ENCODE measurements at places on chromosomes 13 and 19. TPM values are rescaled to one million over a fixed set of nuclear protein-coding genes. Genes with fewer than 3 reads are reported as not detected.

The ADGRE1 gene
- 0.24 TPM for polyA plus RNA-seq

The KLF5 gene
- 19.1 TPM for polyA plus RNA-seq

The SHISA7 gene
- polyA plus RNA-seq = 0.21 TPM

The RPL36 gene
- polyA plus RNA-seq = 800 TPM

The DCT gene
- 0.31 TPM for polyA plus RNA-seq
